ENCODE measurements at places on chromosomes 1 and 21. TPM values are rescaled to one million over a fixed set of nuclear protein-coding genes. Genes with fewer than 3 reads are reported as not detected.

The SH2D2A gene
- not detected for total RNA-seq

The OR2L5 gene
- total RNA-seq: not detected

The TDRD5 gene
- total RNA-seq: not detected

The VANGL1 gene
- total RNA-seq: 9.5 TPM

The SLC16A4 gene
- total RNA-seq: 10.4 TPM

The RSPH1 gene
- not detected for total RNA-seq

The EPHA8 gene
- not detected for total RNA-seq

The WNT4 gene
- 0.59 TPM for total RNA-seq

The HNRNPCL2 gene
- not detected for total RNA-seq

The A3GALT2 gene
- total RNA-seq: not detected

The PTPRU gene
- total RNA-seq: 33.2 TPM

The NIBAN1 gene
- total RNA-seq: 59.1 TPM

The CD1D gene
- 3.0 TPM for total RNA-seq

The HSD3B2 gene
- not detected for total RNA-seq

The THEMIS2 gene
- 3.8 TPM for total RNA-seq

The ERO1B gene
- total RNA-seq: 8.3 TPM

The CDCA8 gene
- total RNA-seq: 0.30 TPM

The FGR gene
- total RNA-seq: not detected

The TRIM67 gene
- not detected for total RNA-seq

The OR10X1 gene
- total RNA-seq: not detected

The RBM8A gene
- total RNA-seq: 129 TPM

The ESPN gene
- total RNA-seq: 0.05 TPM

The ZNF697 gene
- 21.0 TPM for total RNA-seq

The C1orf116 gene
- not detected for total RNA-seq

The SLC44A5 gene
- under 0.01 TPM for total RNA-seq

The AGT gene
- 0.09 TPM for total RNA-seq

The CBR3 gene
- 4.5 TPM for total RNA-seq

The VHLL gene
- total RNA-seq: not detected

The XPR1 gene
- 23.9 TPM for total RNA-seq

The LCK gene
- not detected for total RNA-seq

The CLDN17 gene
- total RNA-seq: not detected

The TIAM1 gene
- total RNA-seq: 3.0 TPM

The SMIM1 gene
- 1.2 TPM for total RNA-seq

The SLC6A17 gene
- total RNA-seq: 0.60 TPM

The CLCA4 gene
- total RNA-seq: not detected

The DNM3 gene
- 0.55 TPM for total RNA-seq

The HAO2 gene
- total RNA-seq: not detected

The OR2T1 gene
- total RNA-seq: not detected

Data from smooth muscle cell of the umbilical artery (primary cell).